ENCODE measurements at places on chromosomes 2 and 18.

- no peak for DNase-seq
Observed at GRCh38 chr18:80126797-80127196, 17.7 kb downstream of the ADNP2 start.

DNA sequence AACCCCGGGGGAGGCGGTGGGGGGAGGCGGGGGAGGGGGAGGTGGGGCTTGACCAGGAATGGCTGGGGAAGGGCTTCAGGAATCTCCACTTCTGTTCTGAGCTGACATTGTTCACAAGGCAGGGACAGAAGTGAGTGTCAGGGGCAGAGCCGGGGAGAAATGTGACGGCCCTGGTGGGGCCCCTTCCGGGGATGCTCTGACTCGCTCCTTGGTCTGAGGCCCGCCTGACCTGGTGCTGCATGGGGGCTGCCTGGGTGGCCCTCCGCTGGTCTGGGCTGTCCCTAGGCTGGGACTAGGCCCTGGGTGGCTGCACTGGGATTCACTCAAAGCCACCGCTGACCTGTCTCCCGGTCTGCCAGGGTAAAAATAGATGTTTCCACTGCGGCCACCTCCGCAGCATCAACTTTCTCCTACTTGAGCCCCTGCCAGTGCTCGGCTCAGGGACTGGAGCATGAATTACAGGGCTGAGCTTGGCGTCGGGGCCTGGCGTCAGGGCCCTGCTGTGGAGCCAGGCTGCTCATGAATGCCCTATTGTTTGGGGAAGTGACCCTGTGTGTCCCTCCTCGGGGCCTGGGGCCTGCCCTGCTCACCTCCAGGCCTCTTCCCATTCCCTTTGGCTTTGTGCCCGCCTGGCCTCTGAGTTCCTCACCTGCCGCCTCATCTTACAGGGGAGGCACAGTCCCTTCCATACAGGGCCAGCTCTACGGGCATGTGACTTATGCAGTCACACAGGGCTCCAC, 247.5 kb downstream of the DYSF start:
- DNase-seq: no peak

GRCh38 chr2:69755862-69756467, 14.0 kb downstream of the ANXA4 start:
- DNase-seq: no peak

DNA sequence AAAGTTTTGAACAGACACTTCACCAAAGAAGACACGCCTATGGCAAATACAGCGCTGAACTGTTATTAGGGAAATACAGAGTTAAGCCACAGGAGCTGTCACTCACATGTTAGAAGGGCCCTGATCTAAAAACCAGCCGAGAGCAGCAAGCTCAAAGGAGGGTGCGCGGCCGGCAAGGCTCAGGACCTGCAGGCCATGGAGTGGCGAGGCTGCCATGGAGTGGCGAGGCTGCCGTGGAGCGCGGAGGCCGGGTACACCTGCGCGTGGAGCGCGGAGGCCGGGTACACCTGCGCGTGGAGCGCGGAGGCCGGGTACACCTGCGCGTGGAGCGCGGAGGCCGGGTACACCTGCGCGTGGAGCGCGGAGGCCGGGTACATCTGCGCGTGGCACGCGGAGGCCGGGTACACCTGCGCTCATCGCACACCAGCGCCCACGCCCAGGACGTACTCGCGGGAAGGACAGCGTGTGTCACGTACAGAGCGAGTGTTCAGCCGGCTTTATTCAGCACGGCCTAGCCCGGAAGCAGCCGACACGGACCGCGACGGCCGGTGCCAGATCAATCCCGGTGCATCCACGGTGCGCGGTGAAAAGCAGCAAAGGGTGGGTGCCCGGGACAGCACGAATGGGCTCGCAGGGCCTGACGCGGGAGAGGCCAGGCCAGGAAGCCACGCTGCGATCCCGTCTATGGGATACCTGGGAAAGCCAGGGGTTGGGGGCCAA, 68.8 kb downstream of the SLC66A2 start:
- DNase-seq: no peak

GRCh38 chr2:2743164-2743571, 412.1 kb upstream of the MYT1L start:
- DNase-seq: no peak

DNA sequence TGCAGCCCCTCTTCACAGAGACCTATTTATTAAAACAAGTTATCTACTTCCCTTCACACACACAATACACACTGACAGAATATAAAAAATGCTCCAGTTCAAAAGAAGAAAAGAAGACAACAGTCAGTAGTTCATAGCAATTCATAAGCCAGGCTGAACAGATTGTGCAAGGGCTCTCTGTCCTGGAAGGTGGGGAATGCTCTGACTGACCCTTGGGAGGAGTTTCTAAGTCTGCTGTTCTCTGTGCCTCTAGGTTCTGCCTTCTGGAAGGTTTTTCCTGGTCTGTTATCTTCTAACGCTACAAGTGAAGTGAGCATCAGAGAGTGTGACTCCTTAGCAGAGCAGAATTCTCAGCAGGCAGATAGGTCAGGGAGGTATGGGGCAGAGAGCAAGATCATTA, 35.7 kb downstream of the SP3 start:
- no peak for DNase-seq

DNA sequence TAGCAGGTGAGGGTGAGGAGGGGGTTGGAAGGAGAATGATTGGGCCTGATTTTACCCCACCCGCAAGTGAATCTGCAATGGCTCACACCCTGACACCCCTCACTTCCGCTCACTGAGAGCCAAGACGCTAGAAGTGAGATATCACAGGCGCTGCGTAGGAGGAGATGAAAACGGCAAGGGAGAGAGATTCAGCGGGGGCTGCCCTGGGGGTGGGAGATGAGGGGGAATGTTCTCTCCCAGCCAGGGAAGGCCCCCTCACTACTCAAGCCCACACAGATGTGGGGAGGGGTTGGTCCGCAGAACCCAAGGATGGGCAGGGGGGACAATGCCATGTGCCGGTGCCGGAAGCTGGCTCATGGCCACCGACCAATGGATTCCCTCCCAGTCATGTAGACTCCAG, 32.9 kb downstream of the LOXHD1 start:
- DNase-seq: no peak

DNA sequence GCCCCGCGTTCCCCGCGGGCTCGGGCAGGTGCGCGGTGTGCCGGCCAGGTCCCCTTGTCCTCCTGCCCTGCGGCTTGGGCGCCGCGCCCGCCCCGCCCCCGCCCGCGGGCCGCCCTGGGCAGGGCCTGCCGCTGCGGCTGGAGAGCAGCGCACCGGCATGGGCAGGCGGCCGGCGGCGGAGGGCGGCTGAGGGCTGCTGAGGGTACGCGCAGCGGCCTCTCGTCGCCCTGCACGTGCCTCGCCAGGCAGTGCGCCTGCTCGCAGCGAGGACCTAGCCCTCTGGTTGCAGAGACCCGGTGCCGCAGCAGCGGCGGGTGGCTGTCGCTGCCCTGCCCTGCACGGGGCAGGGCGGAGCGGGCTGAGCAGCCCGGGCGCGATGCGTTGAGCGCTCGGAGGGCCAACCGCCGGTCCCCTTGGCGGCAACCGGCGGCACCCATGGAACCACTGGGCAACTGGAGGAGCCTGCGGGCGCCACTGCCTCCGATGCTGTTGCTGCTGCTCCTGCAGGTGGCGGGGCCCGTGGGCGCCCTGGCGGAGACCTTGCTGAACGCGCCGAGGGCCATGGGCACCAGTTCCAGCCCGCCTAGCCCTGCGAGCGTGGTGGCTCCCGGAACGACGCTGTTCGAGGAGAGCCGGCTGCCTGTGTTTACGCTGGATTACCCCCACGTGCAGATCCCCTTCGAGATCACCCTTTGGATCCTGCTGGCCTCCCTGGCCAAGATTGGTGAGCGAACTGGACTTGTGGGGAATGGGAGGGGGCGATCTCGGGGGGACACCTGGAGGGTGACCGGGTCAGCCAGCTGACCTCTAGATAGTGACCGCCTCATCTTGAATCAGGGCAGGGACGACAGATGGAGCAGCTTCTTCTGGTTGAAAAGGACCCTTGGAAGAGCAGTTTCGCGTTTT, at the start of gene SLC9A2:
TSS of gene SLC9A2 (plus strand) at position 140 of the 906 bp plus-strand sequence. CDS start at position 436, 296 bp downstream.
- DNase-seq: no peak

DNA sequence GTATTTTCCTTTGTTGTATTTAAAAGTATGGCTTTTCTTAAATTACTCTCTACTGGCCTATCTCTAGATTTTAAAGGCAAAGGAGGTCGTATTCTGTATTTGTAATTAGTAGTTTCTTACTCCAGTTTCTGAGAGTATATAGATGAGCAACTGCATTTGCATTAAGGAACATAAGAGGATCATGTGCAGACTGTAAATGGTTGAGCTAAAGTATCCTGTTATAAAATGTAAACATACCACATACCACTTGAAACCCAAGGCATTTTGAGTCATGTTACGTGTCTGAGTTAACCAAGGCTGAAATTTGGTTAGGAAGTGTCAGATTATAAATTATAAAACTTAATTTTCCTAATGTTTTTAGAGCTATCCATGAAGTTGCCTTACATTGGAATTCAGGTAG, 76.3 kb downstream of the GPD2 start:
- DNase-seq: no peak

DNA sequence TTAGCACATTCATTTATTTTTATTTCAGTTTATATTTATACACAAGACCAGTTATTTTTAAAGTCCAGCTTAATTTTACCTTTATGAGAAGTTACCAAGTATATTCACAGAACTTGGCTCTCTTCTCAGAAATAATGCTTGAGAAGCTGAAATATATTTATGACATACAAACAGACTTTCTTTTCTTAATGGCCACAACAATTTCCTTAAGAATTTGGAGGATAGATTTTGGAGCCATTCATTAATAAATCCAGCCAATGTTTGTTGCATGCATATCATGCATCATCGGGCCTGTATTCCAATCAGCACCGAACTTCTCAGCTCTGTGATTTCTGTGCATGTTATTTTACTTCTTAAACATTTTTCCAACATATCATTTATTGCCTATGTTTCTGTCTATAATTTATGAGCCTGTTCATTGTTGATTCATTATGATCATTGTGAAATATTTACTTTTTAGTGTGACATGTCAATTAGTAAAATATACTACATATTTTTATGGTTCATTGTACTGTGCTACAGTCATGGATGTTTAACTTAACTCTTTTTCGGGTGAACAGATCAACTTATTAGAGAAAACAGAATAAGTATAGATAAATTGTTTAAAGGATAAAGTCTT, 3.5 kb downstream of the GULP1 start:
- no peak for DNase-seq

DNA sequence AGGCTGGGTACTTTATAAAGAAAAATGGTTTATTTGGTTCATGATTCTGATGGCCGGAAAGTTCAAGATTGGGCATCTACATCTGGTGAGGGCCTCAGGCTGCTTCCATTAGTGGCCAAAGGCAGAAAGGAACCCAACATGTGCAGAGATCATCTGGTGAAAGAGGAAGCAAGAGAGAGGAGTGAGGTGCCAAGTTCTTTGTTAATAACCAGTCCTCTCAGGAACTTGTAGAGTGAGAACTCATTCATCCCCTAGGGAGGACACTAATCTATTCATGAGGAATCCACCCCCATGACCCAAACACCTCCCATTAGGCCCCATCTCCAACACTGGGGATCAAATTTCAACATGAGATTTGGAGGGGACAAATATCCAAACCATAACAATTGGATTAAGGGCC, 17.8 kb upstream of the SERPINE2 start:
- DNase-seq: no peak

GRCh38 chr2:95166065-95166763, 605 bp downstream of the ZNF2 start:
- no peak for DNase-seq

DNA sequence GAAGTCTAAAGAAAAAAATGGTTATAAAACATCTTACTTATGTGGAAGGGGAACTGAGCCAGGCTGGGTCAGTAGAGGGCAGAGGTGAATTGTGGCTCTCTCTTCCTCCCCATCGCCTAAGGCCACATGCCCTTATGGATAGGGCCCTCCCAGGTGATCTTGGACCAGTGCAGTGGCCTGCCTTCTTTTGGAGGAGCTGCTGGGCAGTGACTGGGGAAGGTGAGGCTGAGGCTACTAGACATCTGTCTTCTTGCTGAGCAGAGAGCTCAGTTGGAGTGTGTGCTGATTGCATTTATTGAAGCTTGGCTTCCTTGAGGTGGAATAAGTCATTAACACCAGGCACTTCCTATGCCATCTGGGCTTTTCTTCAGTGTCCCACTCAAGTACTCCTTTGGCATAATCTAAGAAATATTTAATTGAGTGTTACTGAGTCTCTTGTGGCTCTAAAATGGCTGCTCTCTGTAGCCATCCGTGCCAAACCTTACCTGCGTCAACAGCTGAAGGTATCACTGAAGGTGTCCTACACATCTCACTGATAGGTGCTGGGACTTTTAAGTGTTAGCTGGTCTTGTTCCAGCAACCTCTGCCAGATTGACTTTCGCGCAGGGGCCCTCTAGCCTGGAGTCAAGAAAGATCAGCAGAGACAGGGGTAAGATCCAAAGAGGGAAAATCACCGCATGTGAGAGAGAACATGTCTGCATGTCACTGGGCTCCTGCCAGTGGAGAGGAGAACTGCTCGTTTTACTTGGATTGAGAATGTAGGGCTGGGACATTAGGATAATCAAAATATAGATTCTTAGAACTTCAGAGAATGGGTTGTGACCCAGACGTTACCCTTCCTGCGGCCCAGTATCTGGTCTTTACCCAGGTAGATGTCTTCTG, 256.1 kb downstream of the LTBP1 start:
- DNase-seq: no peak

DNA sequence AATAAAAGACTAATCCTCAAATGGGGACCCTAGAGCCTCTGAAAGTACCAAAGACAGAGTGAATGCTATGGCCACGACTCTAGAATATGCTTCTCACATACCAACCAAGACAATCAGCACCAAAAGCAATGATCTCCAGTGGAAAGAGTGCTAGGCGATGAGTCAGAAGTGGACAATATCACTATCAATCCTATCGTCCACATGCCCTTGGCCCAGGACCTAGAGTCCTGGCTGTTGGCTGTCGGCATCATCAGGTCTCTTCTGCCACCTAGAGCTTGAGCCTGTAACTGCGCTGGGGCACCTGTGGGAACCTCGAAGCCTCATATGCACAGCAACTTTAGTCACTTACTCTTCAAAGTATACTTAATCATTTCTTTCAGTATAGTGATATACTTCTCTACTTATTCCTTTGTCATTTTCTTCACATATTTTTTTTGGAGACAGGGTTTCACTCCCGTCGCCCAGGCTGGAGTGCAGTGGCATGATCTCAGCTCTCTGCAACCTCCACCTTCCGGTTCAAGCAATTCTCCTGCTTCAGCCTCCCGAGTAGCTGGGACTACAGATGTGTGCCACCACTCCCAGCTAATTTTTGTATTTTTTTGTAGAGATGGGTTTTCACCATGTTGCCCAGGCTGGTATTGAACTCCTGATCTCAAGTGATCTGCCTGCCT, 29.7 kb downstream of the NOL10 start:
- DNase-seq: peak; percentile 7

GRCh38 chr2:86466306-86466705, 25.1 kb downstream of the KDM3A start:
- no peak for DNase-seq

- DNase-seq: no peak
Observed at GRCh38 chr2:2542966-2543611, 212.0 kb upstream of the MYT1L start.

GRCh38 chr2:67783026-67783425, 279.8 kb downstream of the C1D start:
- no peak for DNase-seq

Data from stimulated activated CD8-positive, alpha-beta memory T cell treated with anti-CD3 and anti-CD28 coated beads, Interleukin-2, amount 100 ng/mL, for 1 hour (primary cell).